ENCODE measurements at places on chromosomes 3 and 15. TPM values are rescaled to one million over a fixed set of nuclear protein-coding genes. Genes with fewer than 3 reads are reported as not detected.

STRIT1 gene
- not detected for total RNA-seq

GP5 gene
- total RNA-seq: not detected

NR1I2 gene
- total RNA-seq: 0.69 TPM

KNSTRN gene
- 54.7 TPM for total RNA-seq

CHRD gene
- not detected for total RNA-seq

POPDC2 gene
- total RNA-seq: 0.06 TPM

LDHAL6B gene
- not detected for total RNA-seq

AGBL1 gene
- total RNA-seq: not detected

PSMA4 gene
- 359 TPM for total RNA-seq

PRSS50 gene
- total RNA-seq: not detected

OXTR gene
- total RNA-seq: 8.4 TPM

PLA2G4D gene
- total RNA-seq: not detected

CYP11A1 gene
- total RNA-seq: 2.6 TPM

CASR gene
- total RNA-seq: not detected

WDR93 gene
- not detected for total RNA-seq

HCLS1 gene
- 1.0 TPM for total RNA-seq

GPR15 gene
- not detected for total RNA-seq

CCNB2 gene
- 108 TPM for total RNA-seq

FBXO40 gene
- not detected for total RNA-seq

KIF15 gene
- total RNA-seq: 11.8 TPM

COL6A5 gene
- total RNA-seq: not detected

CSPG4 gene
- 2.1 TPM for total RNA-seq

PLSCR5 gene
- not detected for total RNA-seq

CEP97 gene
- 7.9 TPM for total RNA-seq

DAZL gene
- not detected for total RNA-seq

DCLK3 gene
- 0.07 TPM for total RNA-seq

PTX3 gene
- total RNA-seq: 24.2 TPM

LTK gene
- 0.69 TPM for total RNA-seq

HCN4 gene
- total RNA-seq: 0.14 TPM

IL17RD gene
- 13.2 TPM for total RNA-seq

AP4E1 gene
- 4.6 TPM for total RNA-seq

PP2D1 gene
- total RNA-seq: not detected
